ENCODE measurements at places on chromosomes 13 and 19.

DNA sequence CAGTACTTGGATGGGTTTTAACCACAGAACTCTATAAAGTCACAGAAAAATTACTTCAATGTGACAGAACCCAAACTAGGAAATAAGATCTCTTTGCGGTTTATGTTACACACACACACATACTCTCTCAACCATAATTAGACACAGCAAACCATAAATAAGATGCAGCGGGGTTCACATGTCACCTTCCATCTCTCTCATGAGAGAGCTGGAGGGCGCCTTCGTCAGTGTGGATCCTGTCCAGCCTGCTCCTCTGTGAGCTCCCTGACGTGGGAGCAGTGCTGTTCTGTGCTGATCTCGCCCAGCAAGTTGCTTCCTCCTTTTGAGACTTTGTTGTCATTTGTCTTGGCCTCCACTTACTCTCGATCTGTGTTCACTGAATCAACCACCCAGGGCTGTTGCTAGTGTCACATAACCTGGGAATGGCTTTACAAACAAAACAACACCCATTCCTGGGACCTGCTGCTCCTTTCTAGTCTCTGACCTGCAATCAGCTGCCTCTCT lies 204.9 kb upstream of the KL start:
- DNase-seq = no peak

- DNase-seq = no peak
Observed at GRCh38 chr13:31950111-31950815, 81.3 kb upstream of the FRY start.

GRCh38 chr19:56107626-56108351 lies 13.3 kb downstream of the ZNF787 start:
- DNase-seq = no peak

GRCh38 chr19:16473875-16474392 lies 2.2 kb upstream of the EPS15L1 start:
- no peak for DNase-seq

DNA sequence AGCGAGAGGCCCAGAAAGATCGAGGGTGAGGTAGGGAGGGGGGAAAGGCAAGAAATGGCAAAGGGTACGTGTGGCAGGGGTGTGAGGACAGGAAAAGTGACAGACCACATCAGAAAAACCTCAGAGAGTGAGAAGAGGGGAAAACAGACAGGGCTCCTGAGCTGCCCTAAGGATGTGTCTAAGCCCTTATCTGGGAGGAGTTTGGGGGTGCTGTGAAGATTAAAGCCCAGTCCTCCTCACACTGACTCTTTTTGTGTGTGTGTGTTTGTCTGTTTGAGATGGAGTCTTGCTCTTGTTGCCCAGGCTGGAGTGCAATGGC lies 703 bp upstream of the PTH2 start:
- DNase-seq = no peak

GRCh38 chr13:30856005-30856790 lies 49.9 kb upstream of the MEDAG start:
- DNase-seq = no peak

DNA sequence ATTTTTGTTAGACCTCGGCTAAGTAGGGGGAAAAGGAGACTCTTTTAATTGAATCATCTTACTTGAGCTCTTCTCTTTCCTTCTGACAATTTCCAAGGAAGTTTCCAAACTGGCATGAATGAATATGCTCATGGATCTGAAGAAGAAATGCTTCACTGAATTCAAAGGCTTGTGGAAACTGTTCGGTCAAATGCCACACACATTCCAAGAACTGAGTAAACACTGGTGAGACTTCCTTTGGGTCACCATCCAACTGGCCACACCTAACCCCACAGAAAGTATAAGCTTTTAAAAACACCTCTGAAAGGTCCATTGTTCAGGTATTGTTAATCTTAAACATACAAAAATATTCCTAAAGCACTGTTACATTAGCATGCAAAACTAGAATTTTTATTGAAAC lies 33.6 kb downstream of the MTMR6 start:
- DNase-seq = no peak

DNA sequence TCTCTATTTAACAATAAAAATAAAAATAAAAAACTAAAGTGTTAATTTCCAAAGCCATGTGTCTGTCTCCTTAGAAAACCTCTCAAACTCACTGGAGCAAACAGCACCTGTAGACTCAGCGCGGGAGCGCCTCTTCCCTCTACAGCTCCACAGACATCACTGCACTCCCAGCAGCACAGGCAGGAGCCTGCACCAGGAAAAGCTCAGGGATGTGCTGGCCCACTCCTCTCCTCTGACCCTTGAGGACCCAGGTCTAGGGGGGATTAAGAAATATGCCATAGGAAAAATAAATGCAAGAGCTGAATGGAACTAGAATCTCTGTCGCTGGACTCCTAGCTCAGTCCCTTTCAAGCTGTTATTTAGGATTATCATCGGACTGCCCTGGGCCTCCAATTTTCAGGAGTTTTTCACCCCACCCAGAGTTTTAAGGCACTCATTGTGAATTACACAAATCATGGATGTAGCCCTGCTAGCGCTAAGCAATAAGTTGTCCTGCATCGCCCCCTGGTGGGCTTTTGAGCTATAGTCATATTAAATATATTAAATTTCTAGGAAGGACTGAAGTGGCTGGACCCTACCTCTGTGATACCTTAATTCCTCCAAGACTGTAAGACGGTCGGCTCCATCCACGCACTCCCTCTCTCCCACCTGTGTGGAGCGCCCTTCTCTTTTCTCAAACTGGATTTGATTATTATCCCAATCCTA lies 333.9 kb downstream of the UQCRFS1 start:
- DNase-seq = peak; percentile 56

- DNase-seq = no peak
Observed at GRCh38 chr13:97648171-97648880, 214.4 kb downstream of the RAP2A start.

- no peak for DNase-seq
Observed at GRCh38 chr19:7677669-7678311, 900 bp downstream of the MCEMP1 start.

- DNase-seq = no peak
Observed at GRCh38 chr19:44767295-44768180, 10.2 kb upstream of the CBLC start.

DNA sequence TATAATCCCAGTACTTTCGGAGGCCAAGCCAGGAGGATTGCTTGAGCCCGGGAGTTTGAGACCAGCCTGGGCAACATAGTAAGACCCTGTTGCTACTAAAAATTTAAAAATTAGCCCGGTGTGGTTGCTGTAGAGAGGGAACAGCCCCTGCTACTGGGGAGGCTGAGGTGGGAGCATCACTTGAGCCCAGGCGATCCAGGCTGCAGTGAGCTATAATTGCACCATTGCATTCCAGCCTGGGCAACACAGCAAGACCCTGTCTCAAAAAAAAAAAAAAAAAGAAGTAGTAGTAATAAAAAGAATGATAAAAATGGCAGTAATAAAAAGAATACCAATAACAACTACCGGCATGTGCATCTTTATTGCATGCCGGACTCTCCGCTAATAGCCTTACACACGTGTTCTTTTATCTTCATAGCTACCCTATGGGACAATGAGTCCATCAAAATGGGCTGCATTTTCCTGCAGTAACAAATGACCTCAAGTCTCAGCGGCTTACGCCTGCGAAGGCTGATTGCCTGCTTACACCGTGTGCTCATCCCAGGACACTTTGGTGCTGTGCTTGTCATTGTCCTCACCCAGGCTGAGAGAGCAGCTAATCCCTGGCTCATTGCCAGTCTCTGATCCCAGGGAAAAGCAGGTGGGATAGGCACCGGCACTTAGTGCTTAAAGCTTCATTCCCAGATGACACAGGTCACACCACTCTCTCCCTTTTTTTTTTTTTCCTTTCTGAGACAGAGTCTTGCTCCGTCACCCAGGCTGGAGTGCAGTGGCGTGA lies 14.4 kb upstream of the SYCN start:
- no peak for DNase-seq

GRCh38 chr19:14091081-14091812 lies 696 bp upstream of the SAMD1 start:
- peak; percentile 71 for DNase-seq

DNA sequence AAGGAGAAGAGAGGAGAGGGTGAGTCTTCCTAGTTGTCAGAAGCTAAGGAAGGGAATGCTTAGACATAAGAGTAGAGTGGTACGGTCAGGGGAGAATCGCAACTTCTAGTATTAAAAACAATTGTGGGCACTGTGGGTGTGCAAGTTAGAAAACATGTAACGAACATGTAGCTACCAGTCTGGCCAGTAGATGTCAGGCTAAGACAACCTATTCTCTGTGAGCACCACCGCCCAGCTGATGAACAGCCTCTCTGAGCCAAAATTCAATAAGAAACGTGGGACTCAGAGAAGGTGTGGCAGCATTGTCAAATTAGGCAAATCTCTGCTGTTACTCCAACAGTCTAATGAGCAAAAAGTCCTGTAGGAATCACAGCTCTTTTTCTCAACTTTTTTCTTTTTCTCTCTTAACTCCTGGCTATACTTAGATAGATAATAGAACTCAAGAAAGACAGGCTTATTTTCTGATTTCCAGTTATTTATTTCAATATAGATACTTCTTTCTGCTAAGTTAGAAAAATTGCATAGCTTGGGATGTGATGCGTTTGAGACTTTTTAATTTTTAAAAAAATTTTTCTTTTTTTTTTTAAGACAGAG lies 186.2 kb downstream of the USP12 start:
- peak; percentile 35 for DNase-seq

DNA sequence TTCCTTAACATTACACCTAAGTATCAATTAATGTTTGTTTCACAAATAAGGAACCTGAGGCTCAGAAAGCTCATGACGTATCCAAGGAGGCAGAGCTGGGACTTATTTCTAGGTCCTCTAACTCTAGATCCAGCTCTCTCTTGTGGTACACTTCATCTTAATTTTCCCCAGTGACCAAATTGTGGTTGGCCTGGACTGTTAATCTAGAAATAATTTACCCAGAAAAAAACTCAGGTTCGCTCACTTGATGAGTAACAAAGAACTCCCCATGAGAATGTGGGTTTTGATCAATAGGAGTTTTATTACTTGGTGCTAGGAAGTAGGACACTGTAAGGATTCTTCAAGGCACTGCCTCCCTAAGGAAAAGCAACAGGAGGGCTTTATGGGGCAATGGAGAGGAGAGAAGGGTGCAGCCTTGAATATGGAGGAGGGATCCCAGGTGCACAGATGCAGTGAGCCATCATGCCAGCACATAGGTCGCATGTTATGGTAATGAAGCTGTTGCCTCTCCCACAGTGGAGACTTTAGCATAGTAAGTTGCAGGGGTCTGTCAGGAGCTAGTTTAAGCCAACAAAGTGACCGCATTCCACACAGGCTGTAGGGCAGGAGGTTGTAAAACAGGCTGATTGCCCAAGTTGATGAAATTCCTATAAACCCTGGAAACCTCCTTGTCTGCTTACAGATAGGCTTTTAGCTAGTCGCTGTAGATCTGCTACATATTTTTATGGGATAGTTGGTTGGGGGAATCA lies 14.7 kb downstream of the RAP2A start:
- no peak for DNase-seq

DNA sequence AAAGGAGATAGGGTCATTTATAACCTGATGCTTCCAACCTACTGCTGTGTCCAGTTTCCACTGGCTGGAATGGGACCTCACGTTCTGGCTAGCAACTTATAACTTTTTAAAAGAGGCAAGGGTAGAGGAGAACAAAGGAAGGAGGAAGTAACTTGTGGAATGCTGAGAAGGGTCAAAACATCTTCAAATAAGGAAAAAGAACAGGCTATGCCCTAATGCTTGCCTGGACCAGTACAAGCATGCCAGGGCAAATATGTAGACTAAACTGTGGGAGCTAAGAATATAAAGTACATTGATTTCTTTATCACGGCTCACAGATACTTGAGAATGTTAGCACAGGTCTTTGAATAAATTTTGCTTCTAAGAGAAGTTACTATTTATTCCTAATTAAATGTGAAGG lies 1.5 kb upstream of the ZNF561 start:
- no peak for DNase-seq

GRCh38 chr13:113050734-113051431 lies 54.7 kb upstream of the F7 start:
- no peak for DNase-seq

GRCh38 chr19:38875656-38876395 lies 2.2 kb downstream of the RINL start:
- DNase-seq = no peak

- no peak for DNase-seq
Observed at GRCh38 chr13:57087006-57087405, 53.7 kb upstream of the PRR20A start.

DNA sequence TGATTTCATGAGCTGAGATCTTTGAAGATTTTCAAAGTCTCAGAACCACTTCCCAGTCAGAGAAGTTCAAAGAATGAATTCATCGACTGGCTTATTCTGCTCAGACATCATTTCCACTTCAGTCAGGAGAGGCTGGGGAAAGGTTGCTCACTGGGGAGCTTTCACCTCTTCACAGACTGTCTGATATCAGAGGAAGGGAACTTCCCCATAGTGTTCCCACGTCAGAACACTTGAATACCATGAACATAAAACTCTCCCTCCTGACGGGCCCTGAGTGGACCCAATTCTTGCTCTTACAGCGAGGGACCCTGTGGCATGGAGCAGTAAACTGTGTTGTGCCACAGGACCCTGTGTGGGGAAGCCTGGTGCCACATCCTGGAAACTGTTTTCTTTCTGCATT lies 492.6 kb downstream of the COG6 start:
- no peak for DNase-seq

GRCh38 chr19:28063702-28064101 lies 1149.2 kb downstream of the UQCRFS1 start:
- DNase-seq = no peak

DNA sequence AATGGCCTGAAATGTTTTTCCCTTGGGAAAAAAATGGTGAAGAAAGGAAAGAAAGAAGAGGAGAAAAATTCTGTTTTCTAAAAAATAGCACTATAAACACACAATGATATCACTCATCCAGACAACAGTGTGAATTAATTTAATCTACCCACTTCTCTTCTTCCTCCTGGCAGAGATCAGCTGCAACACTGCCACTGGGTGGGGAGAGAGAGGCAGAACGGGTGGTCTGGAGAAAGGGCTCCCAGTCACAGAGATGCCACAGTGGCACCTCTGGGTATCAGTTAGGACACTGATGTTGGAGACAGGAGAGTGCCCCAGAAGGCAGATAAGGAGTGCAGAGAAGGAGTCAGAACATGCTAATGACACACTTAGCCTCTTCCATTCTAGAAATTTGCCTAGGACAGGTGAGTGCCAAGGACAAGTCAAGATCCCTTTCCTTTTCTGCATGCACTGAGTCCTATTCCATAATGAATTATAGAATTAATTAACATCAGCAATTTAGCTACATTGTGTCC lies 168.6 kb downstream of the SUCLA2 start:
- DNase-seq = no peak

GRCh38 chr13:101424381-101425155 lies 8.3 kb upstream of the NALCN start:
- DNase-seq = no peak
